ENCODE measurements at places on chromosomes 4 and X.

DNA sequence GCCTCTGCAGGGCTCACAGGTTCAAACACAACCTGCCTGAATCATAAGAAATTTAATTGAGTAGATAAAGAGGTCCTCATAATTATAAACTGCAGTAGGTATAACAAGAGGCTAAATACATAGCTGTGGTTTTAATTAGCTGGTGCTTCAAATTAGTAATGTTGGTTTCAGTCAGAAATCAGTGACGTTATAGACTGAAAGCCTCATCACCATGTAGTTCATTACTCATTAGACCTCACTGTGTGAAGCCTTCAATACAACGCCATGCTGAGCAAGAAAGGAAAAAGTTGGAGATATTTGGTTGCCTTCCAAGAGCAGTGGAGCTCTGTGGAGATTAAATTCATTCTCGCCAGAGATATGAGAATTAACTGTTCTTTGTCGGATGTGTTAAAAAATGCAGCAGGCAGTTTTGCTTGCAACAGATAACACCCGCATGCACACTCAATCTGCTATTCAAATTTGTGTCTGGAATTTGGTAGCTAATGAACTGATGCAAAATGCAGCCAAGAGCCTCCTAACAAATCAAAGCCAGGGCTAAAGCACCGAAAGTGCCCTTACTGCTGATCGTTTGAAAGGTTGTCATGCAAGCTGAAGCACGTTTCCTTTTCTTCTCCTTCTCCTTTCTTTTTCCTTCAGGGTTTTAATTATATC lies 148.9 kb downstream of the AFF2 start:
- no peak for DNase-seq

DNA sequence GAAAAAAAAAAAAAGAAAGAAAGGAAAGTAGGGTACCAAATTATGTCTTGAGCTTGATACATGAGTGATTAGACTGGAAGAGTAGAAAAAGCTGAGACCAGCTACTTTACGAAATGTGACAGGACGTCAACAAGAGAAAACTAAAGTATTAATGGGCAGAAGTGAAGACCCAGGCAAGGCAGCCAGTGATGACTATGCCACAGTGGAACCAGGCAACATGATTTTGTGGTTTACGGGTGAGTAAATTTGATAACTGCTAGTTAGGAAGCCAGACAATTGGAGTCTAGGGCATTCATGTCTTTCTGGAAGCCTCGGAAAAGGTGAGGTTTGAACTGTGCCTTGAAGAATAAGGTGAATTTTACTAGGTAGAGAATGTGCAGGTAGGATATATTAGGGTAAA lies 326.4 kb downstream of the TENM3 start:
- no peak for DNase-seq

- DNase-seq, result no peak
Measured at GRCh38 chrX:124954402-124954801, 365.3 kb upstream of the TEX13C start.

DNA sequence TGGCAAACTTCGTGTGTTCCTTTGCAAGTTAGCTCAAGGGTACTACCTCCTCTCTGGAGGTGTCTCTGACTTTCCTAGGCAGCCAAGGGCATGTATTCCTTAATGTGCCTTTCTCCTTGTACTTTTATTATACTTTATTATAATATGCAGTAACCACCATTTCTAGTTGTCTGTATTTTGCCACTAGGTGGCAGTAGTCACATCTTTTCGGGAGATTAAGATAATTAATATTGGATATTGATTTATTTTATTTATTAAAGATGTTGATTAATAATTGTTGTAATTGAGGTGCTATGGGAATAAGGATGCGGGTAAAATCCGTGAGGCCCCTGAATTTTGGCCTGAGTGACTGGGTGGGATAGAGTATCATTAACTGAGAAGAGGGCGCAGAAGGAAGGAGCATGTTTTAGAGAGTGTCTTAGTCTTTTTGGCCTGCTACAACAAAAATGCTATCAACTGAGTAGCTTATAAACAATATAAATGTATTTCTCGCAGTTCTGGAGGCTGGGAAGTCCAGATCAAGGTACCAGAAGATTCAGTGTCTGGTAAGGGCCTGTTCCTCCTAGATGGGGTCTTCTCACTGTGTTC lies 153.3 kb downstream of the TMEM164 start:
- no peak for DNase-seq

- no peak for DNase-seq
Measured at GRCh38 chr4:26737385-26737784, 123.3 kb upstream of the STIM2 start.

DNA sequence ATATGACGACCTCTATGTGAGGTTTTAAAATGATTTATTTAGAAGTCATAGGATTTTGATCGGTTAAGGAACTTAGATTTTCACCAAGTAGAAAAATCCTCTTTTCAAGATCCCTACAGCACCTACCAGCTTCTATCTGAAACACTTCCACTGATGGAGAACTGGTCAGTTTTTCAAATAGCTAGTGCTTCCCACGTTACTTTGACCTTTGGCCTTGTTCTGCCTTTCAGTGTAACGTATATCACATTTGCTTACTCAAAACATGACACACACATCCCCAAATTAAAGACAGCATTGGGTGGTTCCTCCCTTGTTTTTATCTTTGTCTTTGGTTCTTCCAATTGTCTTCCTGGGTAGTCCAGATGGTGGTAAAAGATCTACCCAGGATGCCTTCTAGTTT lies 6.6 kb downstream of the LNX1 start:
- DNase-seq, result no peak

GRCh38 chr4:41797260-41797659 lies 48.7 kb upstream of the PHOX2B start:
- no peak for DNase-seq

DNA sequence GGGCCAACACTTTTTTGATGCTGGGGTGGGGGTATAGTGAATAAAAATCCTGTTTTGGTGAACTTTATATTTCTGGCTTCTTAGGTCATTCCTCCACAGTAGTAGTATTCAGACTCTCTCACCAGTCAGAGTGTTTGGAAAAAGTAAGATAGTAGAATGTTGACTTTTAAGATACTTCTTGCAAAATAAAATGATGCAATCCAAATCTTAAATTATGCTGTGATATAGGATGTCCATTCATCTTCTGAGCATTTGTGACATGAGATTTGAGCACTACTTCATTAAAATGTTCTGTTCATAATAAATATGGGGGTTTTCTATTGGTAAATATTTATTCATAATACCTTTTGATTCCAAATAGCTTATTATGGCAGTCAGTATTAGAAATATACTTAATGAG lies 70.1 kb downstream of the BMP2K start:
- no peak for DNase-seq

Measured in HCEC 1CT (cell line).